ENCODE measurements at places on chromosomes 11 and 22.

DNA sequence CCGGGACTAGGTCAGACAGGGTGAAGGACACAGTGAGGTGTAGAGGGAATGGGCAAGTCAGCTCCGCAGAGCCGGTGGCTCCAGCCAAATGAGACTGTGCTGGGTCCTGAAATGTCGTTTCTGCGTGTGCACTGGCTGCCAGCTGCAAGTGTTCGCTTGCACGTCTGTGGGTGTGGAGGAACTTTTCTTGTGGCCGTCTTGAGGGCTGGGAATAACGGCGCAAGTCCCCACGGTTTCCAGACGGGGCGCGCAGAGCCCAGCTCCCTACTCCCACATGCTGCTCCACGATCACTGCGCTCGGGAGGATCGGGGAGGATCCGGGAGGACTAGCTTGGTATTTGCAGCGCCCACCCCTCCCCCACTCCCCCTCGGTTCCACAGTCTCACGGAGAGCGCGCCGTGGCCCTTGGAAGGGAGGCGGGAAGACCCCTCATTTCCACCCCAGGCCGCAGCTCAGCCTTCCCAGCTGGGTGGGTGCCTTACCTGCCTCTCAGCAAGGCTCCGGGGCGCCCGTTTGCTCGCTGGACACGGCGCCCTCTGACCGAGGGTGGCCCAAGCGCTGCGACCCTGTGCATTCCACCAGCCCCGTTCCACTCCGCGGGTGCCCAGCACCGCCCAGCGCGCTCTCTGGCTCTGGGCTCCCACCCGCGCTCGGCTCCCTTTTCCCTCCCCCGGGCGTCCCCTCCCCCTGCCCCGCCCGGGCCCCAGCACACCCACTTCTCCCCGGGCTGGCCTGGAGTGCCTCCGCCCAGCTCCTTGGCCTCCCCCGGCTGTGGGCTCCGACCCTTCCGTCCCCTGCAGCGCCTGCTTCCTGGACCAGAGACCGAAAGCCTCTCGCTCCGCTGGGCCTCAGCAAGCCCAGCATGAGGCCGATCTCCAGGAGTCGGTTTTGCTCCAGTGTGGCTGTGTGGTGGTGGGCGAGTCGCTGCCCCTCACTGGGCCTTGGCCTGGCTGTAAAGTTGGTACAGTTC lies at the start of gene KCNE3:
Gene KCNE3, minus strand, starts transcription at position 634 of the 970 bp plus-strand sequence. CDS start 9,986 bp downstream, outside the sequence.
- no peak for DNase-seq

GRCh38 chr11:43497144-43497543 lies 138.4 kb downstream of the TTC17 start:
- DNase-seq = no peak

- no peak for DNase-seq
These were observed 125.3 kb downstream of the APOL5 start for GRCh38 chr22:35842954-35843353.

DNA sequence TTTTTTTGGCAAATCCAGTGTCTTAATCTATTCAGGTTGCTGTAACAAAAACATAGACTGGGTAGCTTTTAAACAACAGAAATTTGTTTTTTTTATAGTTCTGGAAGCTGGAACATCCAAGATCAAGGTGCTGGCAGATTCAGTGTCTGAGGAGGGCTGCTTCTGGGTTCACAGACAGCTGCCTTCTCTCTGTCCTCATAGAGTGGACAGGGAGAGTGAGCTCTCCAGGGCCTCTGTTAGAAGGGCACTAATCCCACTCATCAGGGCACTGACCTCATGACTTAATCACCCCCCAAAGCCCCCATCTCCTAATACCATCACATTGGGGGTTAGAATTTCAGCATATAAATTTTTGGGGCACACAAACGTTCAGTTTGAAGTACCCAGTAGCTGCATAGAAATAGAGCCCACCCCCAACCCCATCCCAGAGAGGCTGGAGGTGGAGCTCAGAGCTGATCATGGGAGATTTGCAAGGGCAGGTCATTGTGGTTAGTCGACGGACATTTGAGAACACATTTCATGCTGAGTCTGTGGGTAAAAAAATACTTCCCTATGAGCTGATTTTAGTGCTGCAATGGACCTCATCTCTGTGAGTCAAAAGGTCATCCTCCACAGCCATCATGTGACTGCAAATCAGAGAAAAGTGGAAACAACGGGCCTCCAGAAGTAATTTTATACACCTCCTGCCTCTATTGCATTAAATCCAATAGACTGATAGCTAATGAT lies 203.1 kb upstream of the CADM1 start:
- no peak for DNase-seq

DNA sequence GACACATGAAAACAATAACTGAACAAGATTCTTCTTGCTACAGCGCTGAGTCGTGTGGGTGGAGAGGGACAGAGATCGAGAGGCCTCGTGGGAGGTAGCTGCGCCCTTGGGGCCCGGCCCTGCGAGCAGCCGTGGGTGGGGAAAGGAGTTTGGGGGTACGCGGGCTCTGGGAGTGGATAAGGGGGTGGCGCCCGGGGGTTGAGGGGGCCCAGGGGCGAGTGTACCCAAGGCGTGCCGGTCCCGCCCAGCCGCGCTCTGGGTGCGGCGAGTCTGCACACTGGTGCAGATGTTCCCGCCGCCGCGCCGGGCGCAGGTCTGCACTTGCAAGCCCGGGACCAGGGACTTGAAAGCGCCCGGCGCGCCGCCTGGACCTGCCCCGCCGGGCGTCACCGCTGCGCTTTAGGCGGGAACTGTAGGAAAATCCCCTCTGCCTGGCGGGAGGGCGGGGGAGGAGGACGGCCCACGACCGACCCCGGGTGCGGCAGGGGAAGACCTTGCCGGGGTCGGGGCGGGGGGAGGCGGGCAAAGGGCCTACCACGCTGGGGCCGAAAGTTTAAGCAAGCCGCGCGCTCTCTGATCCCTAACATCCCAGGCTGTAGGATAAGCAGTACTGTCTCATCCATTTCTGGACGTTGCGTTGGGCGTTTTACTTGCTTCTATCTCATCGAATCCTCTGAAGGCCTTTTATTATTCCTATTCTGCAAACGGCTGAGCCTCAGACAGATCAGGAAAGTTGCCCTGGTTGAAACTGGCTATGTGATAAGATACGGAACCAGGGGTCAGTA lies 1.4 kb upstream of the KREMEN1 start:
- DNase-seq = no peak

GRCh38 chr11:62832336-62833234 lies at the start of gene TEX54:
TSS of gene TEX54 (minus strand) at chr11:62832841.
- no peak for DNase-seq

- no peak for DNase-seq
These were observed 8.9 kb downstream of the UVRAG start for GRCh38 chr11:75823946-75824345.
